ENCODE measurements at places on chromosomes 3 and 15. TPM values are rescaled to one million over a fixed set of nuclear protein-coding genes. Genes with fewer than 3 reads are reported as not detected.

CLEC3B gene
- not detected for total RNA-seq

CDC25A gene
- 42.4 TPM for total RNA-seq

GABRA5 gene
- total RNA-seq, result not detected

MYLK gene
- 8.7 TPM for total RNA-seq

ATP13A5 gene
- total RNA-seq, result not detected

SH3GL3 gene
- total RNA-seq, result 3.6 TPM

Measured in PC-3 (cell line).